H54 (cell line): ENCODE measurements at places on chromosomes 16 and 17.

GRCh38 chr16:77897129-77897437 is 108.7 kb downstream of the VAT1L start:
- DNase-seq, result no peak

- DNase-seq, result no peak
These were observed 25.3 kb downstream of the RPH3AL start for GRCh38 chr17:327296-327695.

GRCh38 chr17:83086199-83086880 is 6.9 kb downstream of the METRNL start:
- DNase-seq, result no peak

DNA sequence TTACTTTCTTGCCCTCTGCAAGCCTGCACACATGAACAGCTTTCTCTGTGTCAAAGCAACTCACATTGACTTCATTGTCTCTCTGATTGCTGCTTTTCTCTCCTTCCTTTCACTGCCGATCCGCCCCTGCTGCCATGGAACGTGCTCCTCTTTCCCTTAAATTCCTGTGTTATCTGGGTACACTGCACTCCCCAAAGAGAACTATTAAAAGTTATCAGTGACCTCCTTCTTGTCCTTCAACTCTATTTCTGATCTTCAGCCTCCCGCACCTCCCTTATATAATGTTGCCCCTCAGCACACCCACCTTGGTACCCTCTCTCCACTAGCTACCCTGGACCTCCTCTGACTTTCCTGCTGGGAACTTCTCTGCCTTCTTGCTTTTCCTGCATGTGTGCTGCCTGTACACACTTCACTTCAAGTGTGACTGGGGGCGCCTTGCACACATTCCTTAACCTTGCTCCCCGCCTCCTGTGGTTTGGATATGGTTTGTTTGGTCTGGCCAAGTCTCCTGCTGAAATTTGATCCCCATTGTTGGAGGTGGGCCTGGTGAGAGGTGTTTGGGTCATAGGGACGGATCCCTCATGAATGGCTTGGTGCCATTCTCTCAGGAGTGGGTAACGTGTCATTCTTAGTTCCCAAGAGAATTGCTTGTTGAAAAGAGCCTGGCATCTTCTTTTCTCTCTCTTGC is 26.7 kb upstream of the PMP22 start:
- no peak for DNase-seq

- no peak for DNase-seq
These were observed 23.2 kb downstream of the ZNF652 start for GRCh38 chr17:49338883-49339282.

DNA sequence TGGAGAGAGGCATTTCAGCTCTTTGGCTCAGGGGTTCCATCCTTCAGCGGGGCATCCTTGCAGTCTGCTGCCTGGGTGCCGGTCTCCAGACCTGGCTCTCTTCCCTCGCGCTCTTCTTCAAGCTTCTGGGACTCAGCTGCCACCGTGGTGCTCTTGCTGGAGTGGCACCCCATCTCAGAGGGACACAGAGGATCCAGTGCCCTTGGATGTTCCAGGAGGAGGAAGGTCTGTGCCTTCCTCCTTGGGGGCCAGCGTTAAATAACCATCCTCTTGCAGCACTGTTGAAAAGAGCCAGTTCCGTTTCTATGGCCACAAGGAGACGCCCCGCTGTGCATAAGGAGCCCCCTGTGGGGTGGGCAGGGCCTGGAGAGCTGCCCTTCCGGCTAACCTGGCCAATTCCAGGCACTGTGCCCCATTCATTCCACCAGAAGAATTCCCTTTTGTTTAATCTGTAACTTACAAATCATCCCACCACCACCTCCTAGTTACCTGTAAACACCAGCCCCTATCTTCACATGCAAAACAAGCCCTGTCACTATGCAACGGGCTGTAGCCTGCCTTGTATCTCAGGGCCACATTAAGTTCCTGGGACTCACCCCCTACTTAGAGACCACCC is 8.6 kb downstream of the CHD9NB start:
- no peak for DNase-seq

DNA sequence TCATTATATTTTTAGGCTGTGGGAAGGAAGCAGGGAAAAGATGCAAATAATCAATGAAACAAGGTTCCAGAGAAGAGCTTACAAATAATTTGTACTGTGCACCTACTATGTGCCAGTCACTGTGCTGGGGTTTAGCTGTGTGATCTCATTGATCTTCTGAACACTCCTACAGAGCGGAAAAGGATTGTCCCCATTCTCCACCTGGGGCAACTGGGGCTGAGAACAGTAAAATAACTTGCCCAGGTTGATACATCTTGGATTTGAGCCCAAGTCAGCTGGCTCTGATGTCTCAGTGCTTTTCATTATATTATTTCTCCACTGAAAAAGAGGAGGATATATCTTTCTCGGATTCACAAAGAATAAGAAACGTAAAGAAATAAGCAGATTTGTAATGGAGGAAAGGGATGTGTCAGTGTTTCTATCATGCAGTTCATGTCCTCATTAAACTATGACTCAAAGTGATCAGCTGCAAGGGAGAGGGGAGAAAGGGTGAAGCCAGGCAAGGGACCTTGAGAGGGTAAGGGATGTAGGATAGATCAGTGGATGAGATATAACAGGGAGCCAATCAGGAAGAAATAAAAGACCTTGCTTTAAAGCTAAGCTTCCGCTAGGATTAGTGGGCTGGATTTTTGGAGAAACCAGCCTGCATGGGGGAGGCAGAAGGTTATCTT is 143.6 kb upstream of the NOL11 start:
- no peak for DNase-seq

- DNase-seq, result no peak
These were observed 888 bp downstream of the CDH1 start for GRCh38 chr16:68737730-68738629.
